Fibroblast of skin of left biceps (primary cell): ENCODE measurements at places on chromosomes 7 and 10.

GRCh38 chr7:24401628-24402593, 117.9 kb downstream of the NPY start:
- DNase-seq: no peak

GRCh38 chr7:836429-836828, 4.2 kb downstream of the SUN1 start:
- no peak for DNase-seq

GRCh38 chr7:110119883-110120581, 970.9 kb upstream of the LRRN3 start:
- no peak for DNase-seq

DNA sequence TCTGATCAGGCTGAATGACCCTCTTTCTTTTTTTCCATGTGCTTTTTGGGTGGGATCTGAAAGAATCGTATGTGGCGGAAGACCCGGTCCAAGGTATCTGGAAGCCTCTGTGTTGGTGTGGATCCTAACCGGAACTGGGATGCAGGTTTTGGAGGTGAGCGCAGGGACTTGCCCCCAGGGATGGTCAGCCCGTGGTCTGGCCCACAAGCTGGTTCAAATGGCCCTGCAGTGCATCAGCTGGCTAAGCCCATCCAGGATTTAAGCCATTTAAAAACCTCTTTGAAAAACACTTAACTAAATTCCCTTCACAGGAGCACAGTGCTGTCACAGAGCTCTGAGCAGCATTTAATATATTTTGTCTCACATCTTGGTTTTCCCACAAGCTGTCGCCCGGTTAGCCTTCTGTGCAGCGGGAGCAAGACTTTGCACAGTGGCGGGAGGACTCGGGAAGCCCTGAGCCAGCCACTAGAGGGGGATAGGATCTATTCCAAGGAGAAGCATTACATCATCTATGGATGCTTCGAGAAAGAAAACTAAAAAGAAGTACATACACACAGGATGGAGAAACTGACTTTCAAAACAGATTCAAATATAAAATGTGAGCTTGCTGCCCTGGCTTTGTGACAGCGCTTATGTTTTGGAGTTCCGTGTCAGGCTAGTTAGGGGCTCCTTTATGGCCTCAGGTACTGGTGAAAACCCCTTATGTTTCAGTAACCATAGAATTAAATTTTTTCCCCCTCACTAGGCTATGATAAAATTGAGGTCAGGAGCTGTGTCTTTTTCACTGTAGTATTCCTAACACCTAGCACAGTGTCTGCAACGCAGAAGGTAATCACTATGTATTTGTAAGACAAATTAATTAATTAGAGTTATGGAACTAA, 11.3 kb downstream of the CPA2 start:
- DNase-seq: no peak

DNA sequence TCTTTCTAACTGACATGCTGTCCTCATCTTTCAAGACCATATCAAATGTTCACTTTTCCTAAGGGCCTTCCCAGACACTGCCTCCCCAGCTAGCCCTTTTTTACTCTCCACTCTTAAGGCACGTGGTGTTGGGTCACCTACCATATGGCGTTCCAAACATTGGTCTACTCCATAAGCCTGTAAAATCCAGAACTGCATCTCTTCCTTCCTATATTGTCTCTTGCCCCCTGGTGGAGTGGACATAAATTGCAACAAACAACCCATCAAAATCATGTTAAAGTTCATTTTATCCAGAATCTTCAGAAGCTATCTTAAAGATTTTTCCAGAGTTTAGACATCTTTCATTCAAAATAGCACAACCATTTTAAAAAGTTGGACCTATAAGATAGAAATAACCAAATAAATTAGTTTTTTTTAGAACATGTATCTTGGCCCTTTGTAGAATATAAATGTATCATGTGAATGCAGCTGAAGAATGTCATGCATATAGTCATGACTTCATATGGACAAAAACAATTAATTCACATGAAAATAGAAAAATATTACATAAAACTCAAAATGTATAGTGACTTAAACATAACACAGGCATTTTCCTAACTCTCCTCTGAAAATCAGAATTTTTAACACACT, 180.6 kb upstream of the CHRM2 start:
- no peak for DNase-seq

DNA sequence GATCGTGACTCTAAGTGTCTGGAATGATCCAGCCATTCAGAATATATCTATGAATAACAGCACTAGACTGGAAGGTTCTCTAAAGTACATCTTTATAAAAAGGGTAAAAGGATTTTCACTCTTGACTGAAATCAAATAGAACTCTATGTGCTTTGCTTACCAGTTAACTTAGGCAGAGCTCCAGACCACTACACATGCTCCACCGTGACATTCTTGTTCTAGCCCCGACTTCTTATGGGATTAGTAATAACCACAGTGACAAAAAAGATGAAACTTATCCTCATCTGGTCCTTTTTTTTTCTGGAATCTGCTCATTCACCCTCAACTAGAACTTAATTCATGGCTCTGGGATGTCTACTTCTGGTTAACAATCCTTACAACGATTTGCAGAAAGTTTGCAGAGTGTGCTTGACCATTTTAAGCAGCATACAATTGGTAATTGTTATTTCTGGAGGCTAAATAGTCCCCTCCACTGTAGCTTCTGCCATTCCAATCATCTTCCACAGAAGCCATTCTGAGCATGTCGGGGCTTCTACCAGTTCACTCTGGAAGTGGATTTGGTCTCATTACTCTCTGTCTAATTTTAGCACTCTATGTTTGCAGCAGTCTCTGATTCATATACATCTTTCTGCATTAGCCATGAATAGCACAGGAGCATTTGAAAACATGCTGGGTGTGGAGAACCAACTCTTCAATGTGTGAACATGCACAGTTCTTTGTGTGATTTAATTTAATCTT, 163.7 kb upstream of the CDC14C start:
- DNase-seq: no peak

DNA sequence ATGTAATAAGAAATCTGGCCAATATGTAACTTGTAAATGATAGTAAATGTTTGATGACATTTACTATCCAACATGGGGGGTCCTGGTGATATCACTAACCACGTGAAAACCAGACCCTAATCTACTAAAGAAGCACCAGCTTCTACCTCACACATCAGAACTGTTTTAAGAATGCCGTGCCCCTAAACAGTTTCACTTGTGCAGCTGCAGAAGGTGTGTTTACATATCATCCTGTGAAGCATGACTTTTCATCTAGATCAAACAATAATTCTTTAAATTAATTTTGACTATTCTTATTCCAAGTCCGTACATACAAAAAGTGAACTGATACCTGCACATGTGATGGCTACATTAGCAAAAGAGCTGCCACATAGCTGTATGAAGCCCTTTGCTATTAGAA, 61.0 kb downstream of the STEAP1B start:
- DNase-seq: no peak

DNA sequence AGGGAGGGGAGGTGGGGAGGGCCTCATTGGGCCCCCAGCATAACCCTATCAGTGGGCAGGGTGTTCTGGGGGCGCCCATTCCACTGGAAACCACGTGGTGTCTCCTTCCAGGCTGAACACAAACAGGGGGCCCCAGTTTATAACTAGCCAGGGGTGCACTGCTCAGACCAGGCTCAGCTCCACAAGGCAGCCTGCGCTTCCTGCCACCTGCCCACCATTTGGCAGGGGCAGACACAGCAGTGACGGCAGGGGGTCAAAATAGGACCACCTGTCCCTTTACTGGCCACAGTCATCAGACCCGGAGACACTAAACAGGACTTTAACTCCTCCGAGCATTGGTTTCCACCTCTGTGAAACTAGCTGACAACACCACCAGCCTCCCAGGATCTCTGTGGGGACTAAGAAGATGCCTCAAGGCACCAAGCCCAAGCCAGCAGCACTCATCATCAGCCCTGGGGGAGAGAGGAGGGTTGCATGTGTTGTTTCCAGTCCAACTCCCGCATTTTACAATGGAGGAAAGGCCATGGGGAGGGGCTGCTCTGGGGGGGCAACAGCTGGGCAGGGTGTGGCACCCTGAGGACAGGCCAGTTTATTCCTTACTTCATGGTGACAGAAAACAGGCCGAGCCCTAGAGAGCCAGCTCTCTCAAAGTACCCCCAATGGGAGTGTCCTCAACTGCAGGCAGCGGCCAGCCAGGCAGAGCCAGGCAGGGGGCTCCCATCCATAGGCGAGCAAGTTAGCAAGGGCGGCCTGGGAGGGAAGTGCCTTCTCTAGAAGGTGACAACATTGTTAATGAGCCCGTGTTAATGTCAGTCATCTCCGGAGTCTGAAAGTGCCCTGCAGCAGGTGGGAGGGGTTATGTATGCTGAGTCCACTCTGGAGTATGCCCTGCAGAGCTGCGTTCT, 127.6 kb downstream of the TNS3 start:
- no peak for DNase-seq

DNA sequence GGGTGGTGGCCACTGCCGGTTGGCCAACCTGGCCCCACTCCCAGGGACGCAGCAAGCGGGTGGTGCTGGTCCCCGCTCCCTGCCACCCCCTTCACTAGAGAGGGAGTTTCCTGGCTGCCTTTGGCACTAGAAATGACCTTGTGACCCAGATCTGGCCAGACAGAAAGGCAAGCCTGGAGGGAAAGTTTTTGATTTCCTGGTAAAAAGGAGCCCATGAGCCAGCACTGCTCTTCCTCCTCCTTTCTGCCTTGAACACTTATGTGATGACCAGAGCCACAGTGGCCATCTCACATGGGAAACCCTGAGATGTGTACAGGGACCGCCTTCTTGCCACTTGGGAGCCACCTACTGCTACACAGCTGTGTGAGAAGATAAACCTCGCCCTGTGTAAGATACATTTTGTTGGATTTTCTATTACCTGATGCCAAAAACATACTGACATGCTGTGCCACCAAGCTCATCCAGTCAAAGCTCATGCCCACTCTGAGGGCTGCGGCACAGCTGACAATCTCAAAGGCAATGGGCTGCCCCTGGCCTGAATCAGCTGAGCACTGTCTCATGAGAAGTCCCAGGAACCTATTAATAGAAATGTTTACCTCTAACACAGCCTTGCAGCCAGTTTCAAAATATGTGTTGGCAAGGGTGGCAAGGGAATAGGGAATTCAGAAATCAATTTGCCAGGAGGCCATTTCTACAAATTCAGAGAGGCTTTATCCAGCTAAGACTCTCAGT, 94.0 kb downstream of the CYTH3 start:
- DNase-seq: no peak
